Stimulated activated naive CD4-positive, alpha-beta T cell treated with Interleukin-2 at 50 U/mL for 16 hours (primary cell): ENCODE measurements at places on chromosomes 7 and 10.

DNA sequence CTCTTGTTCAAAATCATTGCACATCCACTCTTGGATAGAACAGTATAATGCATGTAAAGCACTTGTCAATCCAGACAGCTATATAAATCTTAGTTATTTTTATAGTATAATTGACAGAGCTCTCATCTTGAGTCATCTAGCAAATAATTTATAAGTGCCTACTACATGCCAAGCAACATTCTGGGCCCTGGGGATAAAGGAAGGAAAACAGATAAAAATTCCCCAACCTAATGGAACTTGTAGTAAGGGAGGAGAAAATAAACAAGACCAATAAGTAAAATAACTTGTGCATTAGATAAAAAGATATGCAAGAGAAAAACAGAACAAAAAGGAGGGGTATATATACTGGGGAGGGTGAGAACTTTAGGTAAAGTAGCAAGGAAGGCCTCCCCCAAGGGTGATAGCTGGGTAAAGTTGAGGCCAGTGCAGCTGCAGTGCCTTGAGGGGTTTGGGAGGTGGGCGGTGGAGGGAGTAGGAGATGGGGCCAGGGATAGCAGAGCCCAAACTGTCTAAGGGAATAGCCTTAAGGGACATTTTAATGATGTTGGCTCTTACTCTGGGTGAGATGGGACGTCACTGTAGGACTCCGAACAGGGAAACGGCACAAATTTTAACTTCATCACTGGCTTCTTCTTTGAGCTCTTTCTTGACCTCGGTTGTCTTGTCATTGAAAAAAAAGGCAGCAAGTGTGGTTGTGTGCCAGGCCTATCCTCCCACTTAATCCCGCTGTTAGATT lies 79.3 kb upstream of the SEC61G start:
- no peak for DNase-seq

DNA sequence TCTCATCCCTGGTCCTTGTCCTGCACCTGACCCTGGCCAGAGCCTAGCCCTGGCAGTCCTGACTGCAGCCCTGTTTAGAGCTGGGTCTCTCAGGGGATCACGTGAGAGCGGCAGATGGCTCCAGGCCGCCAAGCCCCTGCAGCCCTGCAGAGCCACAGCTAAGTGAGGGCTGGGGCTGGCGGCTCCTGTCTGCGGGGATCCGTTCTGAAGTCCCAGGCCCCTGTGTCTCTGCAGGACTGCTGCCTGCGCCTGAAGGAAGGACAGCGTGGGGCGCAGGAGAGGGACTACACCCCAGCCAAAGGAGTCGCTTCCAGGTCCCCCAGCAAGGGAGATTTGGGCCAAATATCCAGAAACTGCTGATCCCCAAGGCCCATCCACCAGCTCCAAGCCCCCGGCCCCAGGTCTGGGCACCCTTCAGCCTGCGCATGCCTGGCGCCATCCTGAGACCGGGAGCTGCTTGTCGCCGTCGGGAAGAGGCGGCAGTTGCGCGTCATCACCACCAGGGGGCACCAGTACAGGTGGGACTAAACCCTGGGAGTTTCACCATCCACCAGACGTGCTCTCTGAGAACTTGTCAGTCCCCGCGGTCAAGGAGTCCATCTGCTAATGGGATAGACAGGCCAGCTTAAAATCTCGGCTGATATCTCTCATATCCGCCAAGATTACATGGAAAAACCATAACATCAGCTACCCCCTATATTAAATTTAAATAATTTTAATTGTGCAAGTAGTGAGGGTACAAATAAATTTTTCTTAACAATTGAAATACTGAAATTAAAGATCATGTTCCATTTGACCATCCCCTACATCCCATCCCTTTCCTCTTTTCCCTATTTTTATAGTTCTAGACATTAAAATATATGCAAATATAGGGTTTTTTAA lies 25.1 kb upstream of the GHRHR start:
- peak; percentile 28 for DNase-seq

GRCh38 chr7:72493850-72494661 lies 81.9 kb upstream of the CALN1 start:
- DNase-seq: peak; percentile 1

GRCh38 chr10:8688881-8689280 lies 634.4 kb downstream of the GATA3 start:
- DNase-seq: no peak

DNA sequence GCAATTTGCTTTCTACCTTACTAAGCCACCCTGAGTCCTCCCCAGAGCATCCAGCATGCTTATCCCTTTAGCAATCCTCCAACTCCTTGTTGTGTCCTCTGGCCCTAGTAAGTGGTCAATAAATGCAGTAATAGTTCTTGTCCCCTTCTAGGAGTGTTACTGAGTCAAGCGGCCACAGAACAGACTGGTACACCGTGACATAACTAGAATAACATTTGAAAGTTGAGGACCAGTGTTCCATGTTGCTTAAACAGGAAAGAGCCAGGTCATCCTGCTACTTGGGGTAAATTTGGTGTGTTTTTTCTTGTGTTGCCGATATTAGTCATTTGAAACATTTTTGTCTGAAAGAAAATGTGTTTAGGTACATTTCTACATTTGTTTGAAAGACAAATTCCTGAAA lies 4.8 kb upstream of the CDK6 start:
- DNase-seq: no peak

DNA sequence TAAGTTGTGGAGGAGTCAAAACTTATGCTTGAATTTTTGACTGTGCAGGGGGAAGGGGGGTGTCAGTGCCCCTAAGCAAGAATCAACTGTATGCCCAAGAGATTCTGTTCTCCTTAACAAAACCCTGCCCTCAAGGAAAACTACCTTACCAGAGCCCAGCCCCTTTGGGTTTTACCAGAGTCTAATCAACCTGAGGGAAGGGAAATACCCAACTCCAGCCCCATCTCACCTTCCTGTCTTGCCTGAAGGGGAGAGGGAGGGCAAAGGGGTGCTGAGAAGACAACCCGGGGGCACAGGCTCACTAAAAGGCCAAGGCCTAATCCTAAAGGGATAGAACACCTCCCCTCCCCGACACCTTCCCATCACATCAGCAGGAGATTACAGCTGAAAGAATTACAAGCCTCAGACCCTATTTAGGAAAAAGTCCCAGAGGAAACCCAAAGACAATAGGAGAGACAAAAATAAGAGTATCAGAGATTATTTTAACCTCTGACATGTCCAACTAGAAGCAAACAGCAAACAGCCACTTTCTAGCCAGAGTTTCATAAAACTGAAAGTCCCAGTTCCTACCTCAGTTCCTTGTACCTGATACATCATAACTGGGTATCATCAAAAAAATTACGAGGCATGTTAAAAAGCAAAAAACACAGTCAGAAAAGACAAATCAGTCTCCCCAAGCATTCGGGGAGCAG lies 26.8 kb upstream of the C7orf33 start:
- DNase-seq: no peak

DNA sequence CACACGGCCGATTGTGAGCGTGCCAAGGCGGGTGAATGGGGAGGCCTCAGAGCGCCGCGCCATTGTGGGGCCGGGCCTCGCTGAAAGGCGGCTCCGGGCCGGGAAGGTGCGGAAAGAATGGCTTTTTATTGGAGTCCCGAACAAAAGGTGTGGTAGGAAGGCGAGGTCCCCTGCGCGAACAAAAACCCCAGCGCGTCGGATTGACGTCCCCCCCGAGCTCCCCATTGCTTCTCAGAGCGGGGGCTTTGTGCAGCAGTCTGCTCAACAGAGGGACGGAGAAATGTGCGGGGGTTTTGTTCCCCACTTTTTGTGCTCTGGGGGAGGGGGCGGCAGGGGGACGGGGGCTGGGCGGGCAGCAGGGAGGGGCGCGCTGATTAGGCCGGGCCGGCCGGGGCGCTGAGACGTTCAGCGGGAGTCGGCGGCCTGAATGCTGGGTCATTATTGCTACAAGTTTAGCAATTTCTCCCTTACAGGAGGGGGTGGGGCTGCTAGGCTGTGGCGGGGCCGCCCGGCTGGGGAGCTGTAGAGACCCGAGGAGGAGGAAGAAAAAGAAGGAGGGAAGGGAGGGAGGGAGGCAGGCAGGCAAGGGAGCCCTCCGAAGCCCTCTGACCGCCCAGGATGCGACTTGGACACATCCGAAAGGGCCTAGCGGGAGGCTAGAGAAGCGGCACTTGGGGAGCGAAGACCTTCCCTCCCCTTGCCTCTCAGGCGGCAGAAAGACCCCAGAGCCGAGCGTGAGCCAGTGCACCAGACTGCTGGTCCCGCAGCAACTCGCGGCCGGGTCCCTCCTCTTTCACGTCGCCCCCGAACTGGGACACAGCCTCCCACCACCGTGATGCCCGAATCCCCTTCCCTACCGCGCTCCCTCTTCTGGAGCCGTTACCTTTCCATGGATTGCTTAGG lies 4.6 kb downstream of the NKX2-3 start:
- no peak for DNase-seq

DNA sequence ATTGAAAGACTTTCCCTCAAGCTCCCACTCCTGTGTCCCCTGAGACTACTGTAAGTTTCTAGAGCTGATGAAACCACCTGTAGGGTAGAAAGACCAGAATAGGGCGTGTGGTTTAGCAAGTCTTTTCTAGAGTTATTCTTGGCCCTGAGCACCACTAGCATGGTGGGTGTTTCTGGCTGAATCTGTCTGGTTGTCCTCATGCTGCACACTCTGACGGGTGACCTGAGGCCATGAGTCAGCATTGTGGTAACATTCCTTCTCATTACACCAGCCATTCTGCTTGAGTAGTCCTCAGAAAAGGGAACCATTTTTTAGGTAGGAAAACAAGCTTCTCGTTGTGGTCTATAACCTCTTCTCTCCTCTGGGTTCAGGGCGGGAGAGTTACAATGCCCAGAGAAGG lies 250.3 kb downstream of the SNX13 start:
- no peak for DNase-seq

DNA sequence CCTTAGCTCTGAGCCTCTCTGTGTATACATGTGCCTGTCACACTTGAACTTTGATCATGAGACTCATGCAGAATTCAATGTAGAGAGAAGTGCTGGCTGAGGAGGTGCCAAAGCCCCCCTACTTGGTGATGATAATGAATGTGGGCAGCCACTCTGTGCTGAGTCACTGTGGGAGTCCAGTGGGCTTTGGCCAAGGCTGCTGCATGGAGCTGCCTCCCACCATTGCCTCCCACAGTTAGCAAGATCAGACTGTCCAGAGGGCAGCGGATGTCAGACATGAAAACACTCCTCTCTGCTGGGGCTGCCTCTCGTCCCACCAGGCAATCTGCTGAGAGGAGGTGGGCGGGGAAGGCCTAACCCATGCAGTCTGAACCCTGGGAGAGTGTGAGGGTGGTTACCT lies 180.3 kb downstream of the SH2D4B start:
- DNase-seq: no peak

DNA sequence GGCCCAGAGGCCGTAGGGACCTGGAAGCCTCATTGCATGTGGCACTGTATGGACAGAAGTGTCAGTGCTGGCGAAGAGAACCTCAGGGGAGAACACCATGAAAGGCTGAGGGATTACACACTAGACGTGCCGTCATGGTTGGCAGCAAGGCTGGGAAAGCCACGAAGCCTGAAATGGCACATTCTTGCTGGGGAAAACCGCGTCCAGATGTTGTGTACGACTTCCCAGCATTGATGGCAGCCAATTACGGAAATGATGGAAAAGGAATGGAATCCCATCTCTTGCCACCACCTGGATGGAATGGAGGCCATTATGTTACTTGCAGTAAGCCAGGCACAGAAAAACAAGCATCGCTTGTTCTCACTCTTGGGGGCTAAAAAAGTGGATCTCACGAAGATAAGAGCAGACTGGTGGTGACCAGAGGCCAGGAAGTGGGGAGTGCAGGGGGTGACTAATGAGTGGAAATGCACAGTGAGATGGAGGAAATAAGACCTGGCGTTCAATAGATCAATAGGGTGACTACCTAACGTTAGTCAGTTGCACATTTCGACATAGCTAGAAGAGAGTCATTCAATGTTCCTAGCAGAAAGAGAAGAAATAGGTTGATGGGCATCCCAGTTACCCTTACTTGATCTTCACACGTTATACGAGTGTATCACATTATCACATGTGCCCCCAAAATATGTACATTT lies 14.6 kb upstream of the PWWP2B start:
- no peak for DNase-seq

- no peak for DNase-seq
Measured at GRCh38 chr7:32588657-32589056, 93.4 kb downstream of the AVL9 start.

- no peak for DNase-seq
Measured at GRCh38 chr7:37421861-37422500, 26.7 kb downstream of the ELMO1 start.

DNA sequence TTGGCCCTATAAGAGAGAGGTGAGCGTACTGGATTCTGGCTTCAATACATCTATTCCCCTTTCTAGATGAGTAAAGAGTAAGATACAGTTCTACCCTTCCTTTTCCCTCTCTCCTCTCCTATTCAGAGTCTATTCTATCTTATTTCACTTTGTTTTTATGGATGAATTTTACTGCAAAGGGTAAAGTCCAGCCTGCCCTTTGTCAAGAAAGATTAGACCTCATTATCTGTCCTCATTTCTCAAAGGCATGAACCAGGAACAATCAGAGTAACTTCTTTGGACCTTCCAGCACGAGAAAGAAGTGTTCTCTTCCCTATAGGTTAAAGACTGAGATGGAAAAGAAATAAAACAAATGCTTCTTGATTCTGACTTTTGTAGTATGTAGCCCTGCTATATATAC lies 239.0 kb downstream of the PRKG1 start:
- no peak for DNase-seq

DNA sequence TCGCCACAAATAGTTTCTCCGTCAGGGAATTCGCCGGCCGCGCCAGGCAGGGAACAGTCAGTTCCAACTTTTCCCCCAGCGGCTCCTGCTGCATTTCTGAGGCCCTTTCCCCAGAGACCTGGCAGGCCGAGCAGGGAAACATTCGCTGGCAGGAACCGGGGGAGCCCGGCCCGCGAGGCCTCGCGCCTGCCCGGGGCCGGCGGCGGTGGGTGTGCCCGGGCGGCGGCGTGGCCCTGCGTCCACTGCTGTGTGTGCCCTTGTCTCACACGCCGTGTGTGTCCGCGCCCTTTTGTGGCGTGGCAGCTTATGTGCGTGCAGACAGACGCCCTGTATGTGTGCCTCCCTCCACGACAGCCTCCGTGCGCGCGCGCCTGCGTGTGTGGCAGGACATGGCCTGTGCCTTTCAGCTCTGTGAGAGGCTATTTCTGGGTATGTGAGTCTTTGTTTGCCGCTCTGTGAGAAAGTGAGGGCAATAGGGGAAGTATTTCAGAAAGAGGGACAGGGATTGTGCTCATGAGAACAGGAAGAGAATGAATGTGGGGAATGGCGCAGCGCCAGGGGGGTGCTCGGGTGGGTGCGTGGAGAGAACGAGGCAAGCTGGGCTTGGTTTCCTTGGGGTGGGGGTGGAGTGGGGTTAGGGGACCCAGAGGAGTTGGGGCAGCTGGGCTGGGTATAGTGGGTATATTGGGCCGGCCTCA lies 689 bp upstream of the SMARCD3 start:
- peak; percentile 13 for DNase-seq

- DNase-seq: no peak
Measured at GRCh38 chr7:2242541-2243429, 759 bp downstream of the NUDT1 start.
